ENCODE measurements at places on chromosomes 6 and 20.

GRCh38 chr6:33426590-33427511 is 7.0 kb downstream of the SYNGAP1 start:
- no peak for DNase-seq

- no peak for DNase-seq
Measured at GRCh38 chr6:15887491-15888461, 224.9 kb upstream of the DTNBP1 start.

GRCh38 chr20:63939061-63939935 is 16.9 kb downstream of the UCKL1 start:
- DNase-seq: no peak

- DNase-seq: no peak
Measured at GRCh38 chr6:139115989-139116758, 18.7 kb upstream of the HECA start.

DNA sequence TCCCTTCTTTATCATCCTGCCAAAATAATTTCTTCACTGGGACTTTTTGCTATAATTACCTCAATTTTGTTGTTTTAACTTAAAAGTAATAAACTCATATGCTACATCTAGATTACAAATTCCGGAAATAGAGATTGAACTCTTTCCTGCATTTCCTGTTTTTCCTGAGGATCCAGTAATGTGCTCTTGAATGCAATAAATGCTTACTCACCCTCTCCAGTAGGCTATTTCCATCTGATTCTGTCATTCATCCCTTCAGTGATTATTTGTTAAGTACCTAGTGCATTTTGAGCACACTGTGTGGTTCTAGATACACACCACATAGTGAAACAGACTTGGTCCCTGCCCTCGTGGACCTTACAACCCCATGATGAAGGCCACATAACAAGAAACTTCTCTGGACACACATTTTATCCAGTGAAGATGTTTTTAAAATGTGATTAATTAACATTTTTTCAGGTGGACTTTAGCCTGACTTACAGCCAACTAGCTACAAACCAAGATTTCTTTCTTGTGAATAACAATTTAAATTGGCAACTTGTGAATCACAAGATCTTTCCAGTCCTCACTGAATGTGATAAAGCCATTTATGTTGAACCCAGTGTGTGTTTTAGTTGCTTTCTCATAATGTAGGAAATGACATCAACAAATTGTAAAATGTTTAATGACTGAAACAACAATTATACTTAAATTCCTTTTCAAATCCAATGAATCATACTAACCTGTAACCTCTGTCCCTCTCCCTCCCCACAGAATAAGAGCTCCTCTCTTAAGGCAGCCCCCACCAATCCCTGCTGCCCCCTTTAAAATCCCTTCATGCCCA is 272.3 kb downstream of the KHDC1L start:
- no peak for DNase-seq

DNA sequence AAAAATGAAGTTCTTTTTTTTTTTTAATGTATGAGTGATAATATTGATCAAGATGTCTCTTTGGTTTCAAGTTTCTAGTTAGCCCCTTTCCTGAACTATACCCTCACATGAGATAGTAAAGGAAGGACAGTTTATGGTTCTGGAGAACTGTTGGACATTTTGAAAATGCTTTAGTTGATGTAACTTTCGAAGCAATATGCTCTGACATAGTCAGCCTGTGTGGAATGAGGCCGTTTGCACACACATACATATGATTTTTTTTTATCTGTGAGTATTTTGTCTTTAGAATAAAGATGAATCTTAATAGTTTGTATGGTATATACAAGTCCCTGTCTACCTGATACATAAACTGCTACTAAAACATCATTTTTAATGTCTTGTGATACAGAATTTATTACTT is 177.0 kb downstream of the ARID1B start:
- no peak for DNase-seq

- DNase-seq: no peak
Measured at GRCh38 chr6:3109761-3110160, 8.8 kb upstream of the BPHL start.

- DNase-seq: no peak
Measured at GRCh38 chr6:40485300-40485699, 101.9 kb downstream of the LRFN2 start.

- DNase-seq: no peak
Measured at GRCh38 chr6:169520104-169520503, 181.7 kb downstream of the WDR27 start.

GRCh38 chr20:53899351-53900167 is 170.8 kb downstream of the BCAS1 start:
- DNase-seq: peak; percentile 58

DNA sequence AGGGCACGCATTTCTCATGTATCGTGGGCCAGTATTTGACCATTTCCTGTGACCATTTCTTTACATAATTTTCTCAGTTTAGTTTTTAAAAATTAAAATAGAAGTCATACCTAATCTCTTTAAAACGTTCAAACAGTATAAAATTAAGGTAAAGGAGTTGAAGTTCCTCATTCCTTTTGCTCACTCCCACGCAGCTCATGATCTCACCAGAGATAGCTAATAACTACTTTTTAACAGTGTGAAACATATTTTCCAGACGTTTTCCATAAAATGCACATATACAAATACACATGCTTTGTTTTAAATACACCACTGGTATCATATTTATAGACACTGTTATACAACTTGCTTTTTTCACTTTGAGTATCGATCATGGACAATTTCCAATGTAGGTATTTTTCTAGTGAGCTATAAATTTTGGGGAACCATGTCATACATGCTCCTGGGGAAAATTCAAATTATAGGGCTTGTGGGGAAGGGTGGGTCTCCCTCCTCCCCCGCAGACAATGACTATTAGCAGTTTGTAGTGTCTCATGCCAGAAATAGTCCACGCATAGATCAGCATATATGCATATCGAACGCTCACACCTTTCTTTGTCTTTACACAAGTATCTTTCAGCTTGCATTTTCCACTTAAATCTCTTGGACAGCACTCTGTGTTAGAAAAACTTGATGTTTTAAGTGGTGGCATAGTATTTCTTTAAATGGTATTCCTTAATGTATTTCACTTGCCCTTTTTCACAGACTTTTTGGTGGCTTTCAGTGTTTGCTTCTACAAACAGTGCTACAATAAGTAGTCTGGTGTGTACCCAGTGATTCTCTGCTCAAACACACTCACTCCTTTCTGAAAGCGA is 145.5 kb upstream of the ZNF217 start:
- no peak for DNase-seq

- DNase-seq: no peak
Measured at GRCh38 chr6:170113141-170113540, 177.7 kb downstream of the DLL1 start.

GRCh38 chr20:47778398-47779354 is 6.6 kb downstream of the SULF2 start:
- DNase-seq: no peak

- DNase-seq: no peak
Measured at GRCh38 chr20:13260650-13261279, 39.7 kb downstream of the ISM1 start.

GRCh38 chr6:37486121-37486839 is 13.4 kb downstream of the CCDC167 start:
- DNase-seq: no peak

GRCh38 chr20:1440024-1440423 is 26.6 kb downstream of the NSFL1C start:
- DNase-seq: no peak

GRCh38 chr20:58697201-58697866 is 4.7 kb downstream of the NPEPL1 start:
- no peak for DNase-seq

DNA sequence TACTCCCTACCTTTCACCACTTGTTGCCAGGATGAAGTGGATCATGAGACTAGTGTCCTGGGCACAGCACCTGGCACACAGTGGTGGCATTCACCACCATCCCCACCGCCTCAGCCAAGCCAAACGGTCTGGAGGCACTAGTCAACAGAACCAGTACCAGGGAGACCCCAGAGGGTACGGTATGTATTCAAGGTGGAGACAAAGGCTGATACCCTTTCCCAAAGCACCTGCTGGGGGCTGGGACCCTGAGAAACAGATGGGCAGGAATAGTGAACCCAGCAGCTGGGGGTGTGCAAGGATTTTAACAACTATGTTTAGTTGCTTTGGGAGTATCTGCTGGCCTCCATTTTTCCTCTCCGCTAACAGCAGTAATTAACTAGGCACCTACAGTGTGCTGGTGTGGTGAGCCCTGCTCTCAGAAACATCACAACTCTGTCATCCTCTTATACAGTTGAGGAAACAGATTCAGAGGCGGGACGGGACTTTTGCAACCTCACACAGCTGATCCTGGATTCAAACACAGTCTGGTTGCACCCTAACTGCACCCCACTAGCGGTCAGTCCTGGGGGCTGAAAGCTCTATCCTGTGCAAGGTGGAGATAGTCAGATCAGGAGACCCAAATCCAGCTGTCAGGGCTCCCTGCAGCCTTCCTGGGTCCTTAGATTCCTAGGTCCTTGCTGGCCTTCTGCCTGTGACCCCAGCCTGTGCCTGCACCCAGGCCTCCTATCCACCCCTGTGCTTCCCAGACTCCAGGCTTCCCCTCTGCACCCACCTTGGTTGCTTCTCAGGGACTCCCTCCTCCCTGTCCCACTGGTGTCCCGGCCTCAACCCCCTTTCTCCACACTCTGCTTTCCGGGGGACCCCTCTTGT is 1.2 kb downstream of the SNTA1 start:
- peak; percentile 25 for DNase-seq

- DNase-seq: no peak
Measured at GRCh38 chr6:149246691-149247384, 70.7 kb upstream of the TAB2 start.

DNA sequence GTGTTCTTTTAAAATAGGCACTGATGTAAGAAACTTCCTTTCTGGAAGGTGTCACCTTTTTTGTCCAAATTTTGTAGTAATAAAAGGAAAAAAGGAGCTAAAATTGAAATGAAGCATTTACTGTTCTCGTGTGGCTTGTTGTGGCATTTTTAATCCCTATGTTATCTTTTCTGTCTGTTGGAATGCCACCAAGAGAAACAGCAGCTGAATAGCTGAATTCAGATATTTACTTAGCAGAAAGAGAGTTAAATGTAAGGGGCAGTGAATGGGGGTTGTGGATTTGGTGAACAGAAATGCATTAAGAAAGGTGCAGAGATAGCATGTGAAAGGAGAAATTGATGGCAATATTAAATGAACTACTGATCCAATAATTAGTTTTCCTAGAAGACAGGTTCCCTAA is 573.6 kb upstream of the EPHA7 start:
- no peak for DNase-seq

DNA sequence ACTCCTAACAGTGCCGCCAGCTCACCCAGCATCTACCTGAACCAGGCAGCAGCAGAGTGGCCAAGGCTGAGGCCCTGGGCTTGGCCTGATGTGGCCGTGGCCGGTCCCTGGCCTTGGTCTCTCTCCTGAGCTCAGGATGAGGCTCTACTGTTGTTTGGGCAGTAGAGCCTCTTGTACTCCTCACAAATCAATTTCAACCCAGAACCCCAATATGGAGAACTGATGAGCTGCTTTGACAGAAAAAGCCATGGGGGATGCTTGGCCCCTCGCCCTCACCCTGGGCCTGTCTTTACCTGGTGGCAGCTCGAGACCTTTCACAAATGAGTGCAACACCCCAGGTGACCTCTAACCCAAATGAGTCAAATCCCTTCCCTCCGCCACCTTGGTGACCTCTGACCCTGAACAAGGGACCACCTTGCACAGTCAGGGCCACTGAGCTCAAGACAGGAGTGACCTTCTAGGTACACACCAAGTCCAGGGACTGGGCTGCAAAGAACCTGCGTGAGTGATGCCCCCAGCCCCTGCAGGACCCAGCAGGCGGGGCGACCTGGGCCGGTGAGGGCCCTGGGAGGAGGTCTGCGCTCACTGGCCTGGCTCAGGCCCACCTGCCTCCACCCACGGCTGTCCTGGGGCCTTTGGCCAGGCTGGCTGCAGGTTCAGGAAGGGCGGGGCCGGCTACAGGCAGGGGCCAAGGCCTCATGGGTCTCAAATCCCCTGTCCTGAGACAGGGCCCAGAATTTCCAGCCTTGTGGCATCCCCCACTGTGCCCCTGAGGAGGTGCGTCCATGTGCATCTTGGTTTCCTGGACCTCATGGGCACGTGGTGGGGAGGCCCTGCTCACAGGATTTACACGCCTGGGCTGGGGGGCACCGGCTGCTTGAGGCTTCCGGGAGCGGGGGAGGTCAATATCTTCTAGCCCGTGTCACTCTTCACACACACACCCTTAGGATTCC is 30.2 kb downstream of the PSMG4 start:
- DNase-seq: no peak

- DNase-seq: no peak
Measured at GRCh38 chr6:41801380-41801779, 13.9 kb downstream of the TOMM6 start.

DNA sequence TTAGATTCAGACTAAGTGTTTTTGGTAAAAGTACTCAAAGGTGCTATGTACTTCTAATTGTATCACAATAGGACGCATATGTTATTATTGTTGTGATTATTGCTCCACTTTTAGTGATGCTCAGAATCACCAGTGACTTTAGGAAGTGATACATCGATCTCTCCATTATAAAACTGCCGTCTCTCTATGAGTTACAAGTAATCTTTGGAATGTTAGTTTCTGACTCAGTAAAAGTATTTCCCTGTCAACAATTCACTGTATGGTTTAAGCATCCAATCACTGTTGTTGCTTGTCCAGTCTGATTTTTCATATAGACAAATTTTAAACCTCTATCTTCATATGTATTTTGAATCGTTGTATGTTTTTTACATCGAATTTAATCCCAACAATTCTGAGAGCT is 9.4 kb downstream of the DCBLD1 start:
- no peak for DNase-seq

- DNase-seq: no peak
Measured at GRCh38 chr6:16240589-16241320, 2.4 kb downstream of the GMPR start.

GRCh38 chr6:149054559-149055194 is 262.8 kb upstream of the TAB2 start:
- DNase-seq: no peak

DNA sequence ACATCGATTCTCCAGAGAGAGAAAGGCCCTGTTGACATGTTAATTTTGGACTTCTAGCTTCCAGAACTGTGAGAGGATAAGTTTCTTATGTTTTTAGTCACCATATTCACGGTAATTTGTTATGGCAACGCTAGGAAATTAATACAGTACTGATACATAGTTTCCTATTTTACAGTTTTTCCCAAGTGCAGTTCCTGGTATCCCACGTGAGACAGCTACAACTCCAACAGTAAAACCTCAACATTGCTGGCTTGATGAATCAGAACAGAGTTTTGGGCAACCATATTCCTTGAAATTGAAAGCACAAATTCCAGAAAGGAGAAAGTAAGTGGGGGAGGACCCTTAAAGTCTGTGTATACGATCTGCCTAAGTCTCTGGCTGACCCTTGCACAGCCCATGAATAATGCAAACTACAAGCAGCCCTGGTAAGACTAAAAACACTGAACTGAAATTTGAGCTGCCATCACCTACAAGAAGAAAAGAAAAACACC is 505.1 kb upstream of the NRSN1 start:
- DNase-seq: no peak
